ENCODE measurements at places on chromosomes 2 and 18.

- DNase-seq: no peak
Measured at GRCh38 chr2:62089658-62090057, 106.3 kb upstream of the B3GNT2 start.

- no peak for DNase-seq
Measured at GRCh38 chr18:61183798-61184197, 149.4 kb upstream of the CDH20 start.

DNA sequence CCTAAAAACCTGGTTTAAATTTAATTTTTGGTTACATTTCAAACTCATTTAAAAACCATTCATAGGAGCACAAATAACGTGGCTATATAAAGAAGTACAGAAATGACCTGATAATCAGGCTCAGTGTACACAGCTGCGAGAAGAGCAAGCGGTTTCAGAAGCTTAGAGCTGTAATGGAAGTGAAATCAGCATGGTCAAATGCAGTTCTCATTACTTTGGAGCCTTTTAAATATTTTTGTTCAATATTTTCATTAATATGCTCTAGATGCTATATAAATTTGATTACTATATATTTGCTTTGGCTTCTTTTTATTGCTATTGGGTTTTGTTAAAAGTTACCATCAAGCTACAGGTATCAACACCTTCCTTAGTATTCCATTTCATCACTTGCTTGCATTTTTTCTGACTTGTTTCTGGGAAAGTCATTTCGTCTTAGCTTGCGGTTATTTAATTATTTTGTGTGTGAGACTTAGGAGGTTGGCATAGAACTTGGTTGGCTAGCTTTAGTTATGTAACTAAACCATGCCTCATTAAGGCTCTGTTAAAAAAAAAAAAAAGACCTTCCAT lies 58.7 kb downstream of the AFTPH start:
- no peak for DNase-seq

GRCh38 chr18:9433671-9434121 lies 41.6 kb upstream of the RALBP1 start:
- no peak for DNase-seq

DNA sequence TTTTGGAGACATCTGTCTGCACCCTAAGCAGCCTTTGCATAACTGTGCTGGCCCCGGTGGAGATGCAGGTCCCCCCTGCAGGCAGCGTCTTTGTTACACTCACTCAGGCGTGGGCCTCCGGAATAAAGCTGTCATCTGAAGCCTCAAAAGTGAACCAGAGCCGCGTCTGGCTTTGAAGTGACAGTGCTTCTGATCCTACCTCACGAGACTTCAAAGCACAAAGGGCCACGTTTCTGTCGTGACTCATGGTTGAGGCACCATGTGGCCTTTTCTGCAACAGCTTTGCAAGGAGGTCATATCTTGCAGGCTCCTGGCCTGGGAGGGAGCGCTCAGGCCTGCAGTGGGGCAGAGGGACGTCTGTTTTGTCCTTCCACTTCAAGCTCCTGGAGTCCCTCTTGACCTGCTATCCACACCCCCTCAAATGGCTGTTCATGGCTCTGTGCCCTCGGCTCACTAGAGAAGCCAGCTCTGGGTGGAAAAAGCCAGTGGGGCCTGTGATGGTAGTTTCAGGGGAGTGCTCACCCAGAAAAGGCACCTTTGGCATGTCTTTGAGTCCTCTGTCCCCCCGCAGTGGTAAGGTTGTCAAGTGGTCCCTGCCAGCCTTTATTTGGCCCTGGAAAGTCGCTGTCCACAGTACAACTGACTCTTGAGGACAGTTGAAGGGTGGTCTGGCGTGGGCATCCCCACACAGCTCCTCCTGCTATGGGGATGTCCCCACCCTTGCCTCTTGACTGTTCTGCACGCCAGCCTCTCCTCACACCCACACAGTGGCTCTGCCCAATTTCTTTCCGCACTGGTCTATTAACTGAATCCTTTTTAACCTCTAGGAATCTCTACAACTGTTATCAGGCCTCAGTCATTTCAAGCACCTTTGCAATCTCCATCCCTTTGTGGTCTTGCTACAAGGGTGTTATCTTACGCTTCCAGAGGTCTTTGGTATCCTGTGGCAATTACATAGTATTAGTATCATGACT lies 19.3 kb downstream of the GPR55 start:
- DNase-seq: peak; percentile 90

GRCh38 chr2:173132531-173132930 lies 56.9 kb downstream of the MAP3K20 start:
- DNase-seq: no peak

GRCh38 chr2:239188536-239188935 lies 212.3 kb downstream of the HDAC4 start:
- DNase-seq: no peak

- peak; percentile 86 for DNase-seq
Measured at GRCh38 chr18:79395761-79396404, at the start of gene NFATC1. Gene NFATC1 (plus strand): TSS chr18:79395930. CDS start chr18:79396225, 295 bp downstream.

DNA sequence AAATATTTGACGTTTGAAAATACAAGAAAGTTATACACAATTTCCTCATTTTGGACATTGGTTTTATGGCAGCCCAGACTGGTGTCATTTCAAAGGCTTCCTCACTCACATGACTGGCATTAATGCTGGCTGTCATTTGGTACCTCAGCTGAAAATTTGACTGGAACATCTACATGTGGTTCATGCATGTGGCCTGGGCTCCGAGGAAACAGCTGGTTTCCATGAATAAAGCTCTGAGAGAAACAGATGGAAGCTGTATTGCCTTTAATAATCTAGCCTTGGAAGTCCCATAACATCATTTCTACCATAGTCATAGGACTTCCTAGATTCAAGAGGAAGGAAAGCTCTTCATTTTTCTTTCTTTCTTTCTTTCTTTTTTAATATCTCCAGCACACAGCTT lies 42.9 kb upstream of the RIT2 start:
- no peak for DNase-seq

DNA sequence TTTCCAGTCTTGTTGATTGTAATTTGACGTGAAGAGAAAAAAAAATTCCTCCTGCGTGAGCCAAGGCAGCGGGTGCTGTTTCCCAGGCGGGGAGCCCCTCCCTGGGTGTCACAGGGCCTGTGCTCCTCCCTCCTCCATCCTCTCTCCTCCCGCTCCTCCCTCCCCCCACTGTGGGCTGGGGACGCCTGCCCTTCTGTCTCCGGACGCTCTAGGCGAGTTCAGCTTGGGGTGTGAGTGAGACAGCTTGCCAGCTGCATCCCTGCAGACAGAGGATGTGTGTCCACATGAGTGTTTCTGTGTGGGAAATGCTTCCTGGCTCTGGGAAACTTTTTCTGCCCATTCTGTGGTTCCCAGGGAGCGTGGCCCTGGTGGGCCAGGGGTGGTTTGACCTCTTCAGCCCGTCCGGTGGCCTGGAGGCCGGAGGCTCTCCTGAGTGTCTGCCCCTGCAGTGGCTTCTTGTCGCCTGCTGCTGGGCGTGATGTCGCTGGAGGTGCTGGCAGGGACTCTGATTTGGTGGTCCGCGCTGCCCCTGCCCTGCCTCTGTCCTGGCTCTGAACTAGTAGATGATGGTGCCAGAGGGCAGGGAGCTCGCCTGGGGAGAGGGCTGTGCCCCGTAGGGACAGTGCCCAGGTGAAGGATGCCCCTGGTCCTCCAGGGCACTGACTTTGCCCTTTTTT lies 96.4 kb downstream of the USP40 start:
- DNase-seq: no peak

GRCh38 chr2:20594957-20595356 lies 55.9 kb downstream of the HS1BP3 start:
- DNase-seq: no peak

- no peak for DNase-seq
Measured at GRCh38 chr18:45788861-45789260, 36.6 kb upstream of the SIGLEC15 start.
